ENCODE measurements at places on chromosomes 3 and 15.

- no peak for DNase-seq
Observed at GRCh38 chr15:89107984-89108383, 19.7 kb downstream of the ABHD2 start.

- no peak for DNase-seq
Observed at GRCh38 chr3:172138193-172138537, 98.8 kb downstream of the FNDC3B start.

GRCh38 chr3:39590806-39591205 is 123.3 kb downstream of the MOBP start:
- DNase-seq = no peak

DNA sequence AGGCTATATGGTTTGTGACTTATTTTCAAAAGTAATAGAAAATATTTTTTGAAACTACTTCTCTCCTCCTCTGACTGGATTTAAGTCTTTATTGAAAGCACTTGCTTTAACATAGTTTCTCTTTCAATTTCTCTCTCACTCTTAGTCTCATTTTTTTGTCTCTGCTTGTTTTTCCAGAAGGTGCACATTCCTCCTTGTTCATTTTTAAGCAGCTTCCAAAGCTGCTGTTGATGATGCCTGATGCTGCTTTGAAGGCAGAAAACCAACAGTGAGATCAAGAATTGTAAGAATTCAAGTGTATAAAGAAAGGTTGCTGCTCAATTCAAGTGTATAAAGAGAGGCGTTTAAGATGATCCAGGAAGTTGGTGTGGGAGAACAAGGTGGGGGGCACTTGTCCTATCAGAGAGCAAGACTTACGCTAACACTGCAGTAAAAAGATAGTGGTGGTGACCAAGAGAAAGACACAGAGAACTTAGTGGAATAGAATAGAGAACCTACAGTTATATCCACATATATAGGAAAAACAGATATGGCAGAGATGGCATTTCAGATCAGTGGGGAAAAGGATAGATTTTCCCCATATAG is 12.1 kb downstream of the NR2C2 start:
- no peak for DNase-seq

GRCh38 chr15:57218826-57219576 is 157.3 kb upstream of the CGNL1 start:
- peak; percentile 88 for DNase-seq

DNA sequence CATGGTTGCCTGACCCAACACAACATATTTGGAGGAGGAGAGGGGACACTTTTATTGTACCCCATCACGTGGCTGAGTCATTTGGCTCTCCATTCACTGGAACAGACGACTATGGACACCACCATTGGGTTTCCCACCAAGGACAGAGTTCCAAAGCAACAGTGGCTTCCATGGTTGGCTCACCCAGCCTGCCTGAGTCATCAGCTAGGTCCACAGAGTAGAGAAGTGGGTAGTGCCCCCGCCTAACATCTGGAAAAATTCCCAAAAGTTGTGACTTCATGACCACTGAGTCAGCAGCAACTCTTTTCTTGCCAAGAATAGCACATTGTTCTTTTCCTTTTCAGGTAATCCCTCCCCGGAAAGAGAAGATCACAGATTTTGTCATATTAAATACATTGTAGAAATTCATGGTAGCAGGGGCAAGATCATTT is 3.0 kb upstream of the PPP1R2 start:
- peak; percentile 93 for DNase-seq

- no peak for DNase-seq
Observed at GRCh38 chr3:100562224-100562857, 47.1 kb upstream of the ADGRG7 start.

- no peak for DNase-seq
Observed at GRCh38 chr3:58698246-58698645, 31.7 kb upstream of the FAM3D start.

- DNase-seq = no peak
Observed at GRCh38 chr3:188721990-188722389, 449.8 kb upstream of the TPRG1 start.

GRCh38 chr3:40309925-40310695 is 603 bp downstream of the EIF1B start:
- DNase-seq = peak; percentile 42

DNA sequence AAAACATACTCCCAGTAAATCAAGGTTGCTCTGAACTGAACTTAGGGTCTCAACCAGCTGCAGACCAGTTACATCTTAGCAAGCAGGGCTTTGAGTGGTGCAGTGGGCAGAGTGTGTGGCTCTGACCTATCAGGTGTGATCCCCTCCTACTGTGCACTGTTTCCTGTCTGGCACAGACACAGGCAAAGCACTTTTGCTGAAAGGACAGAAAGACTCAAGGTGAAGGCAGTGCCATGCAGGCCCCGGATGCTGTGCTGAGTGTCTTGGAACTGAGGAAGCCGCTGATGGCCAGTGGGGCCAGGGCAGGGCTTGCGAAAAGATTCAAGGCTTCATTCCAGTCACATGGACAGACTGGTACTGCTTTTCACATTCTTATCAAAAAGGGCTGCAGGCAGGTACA is 85.2 kb downstream of the CACNA1D start:
- DNase-seq = no peak

DNA sequence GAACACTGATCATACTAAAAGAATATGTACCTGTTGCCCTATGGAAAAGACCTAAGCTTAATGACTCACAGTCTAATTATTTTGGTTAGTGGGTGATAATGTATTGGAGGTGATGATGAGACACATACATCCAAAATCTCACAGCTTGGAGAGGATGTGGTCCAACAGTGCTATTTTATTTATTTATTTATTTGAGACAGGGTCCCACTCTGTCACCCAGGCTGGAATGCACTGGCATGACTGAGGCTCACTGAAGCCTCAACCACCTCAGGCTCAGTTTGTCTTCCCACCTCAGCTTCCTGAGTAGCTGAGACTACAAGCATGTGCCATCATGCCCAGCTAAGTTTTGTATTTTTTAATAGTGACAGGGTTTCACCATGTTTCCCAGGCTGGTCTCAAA is 35.0 kb downstream of the LPP start:
- DNase-seq = no peak

GRCh38 chr3:164155400-164155799 is 922.9 kb downstream of the SI start:
- no peak for DNase-seq

All from fibroblast of pulmonary artery (primary cell).